ENCODE measurements at places on chromosomes 2 and 18.

GRCh38 chr2:74233648-74234047, 35.2 kb downstream of the MTHFD2 start:
- DNase-seq: no peak

DNA sequence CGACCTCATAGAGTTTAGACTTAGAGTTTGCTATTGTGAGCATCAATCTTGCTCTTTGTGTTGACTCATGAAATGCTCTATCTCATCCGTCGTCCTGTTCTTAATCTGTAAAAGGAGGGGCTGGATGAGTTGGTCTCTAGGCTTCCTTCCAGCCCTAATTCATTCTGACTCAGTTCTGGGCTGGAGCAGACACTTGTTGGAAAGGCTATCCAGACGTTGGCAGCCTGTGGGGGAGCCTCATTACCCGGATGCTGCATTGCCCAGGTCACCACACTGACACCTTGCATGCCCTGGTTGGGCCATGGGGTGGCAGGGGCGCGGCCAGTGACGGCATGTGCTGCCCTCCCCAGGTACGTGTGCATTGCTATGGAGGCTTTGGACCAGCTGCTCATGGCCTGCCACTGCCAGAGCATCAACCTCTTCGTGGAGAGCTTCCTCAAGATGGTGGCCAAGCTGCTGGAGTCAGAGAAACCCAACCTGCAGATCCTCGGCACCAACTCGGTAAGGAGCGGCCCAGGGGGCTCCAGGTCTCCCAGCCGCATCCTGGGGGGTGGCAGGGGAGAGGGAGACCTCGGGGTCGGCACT, 61.5 kb downstream of the EFR3B start:
- DNase-seq: no peak

- DNase-seq: no peak
Measured at GRCh38 chr2:8297376-8298231, 384.3 kb upstream of the ID2 start.

GRCh38 chr2:73776381-73776780, 3.5 kb downstream of the DUSP11 start:
- no peak for DNase-seq

DNA sequence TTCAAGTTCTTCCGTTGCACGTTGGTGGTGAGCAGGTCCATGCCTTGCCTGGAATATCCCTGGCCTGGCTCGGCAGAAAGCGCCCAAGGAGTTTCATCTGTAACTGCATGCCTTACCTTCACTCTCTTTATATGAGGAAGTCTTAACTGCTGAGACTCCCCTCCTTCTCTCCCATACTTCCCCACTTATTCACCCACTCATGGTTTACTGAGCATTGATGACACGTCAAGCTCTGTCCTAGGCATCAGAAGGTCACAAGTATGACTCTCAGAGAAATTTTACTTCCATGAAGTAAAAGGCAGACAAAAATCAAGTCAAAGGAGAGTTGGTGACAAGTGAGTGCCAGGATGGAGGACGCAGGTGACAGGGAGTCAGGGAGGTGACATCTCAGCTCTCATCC, 68.2 kb downstream of the TBC1D8 start:
- DNase-seq: no peak

DNA sequence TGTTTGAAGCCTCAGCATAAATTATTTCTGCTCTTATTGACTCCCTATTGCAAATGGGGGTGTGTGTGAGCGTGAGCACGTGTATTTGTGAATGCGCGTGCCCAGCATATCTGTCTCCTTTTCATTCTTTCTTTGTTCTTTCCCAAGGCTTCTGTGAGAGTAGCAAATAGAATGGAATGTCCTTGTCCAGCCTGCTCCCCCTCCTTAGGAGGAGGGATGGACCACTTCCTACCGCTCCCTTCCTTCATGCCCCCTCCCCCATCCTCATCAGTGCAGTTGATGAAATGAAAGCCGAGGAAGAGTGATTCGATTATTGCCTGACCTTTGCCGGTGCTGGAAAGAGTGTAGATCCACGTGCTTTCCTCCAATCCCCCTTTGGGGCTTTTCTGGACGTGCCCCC, 102.0 kb downstream of the CPO start:
- DNase-seq: no peak

- DNase-seq: no peak
Measured at GRCh38 chr2:172693037-172693436, 42.6 kb upstream of the RAPGEF4 start.
